ENCODE measurements at places on chromosomes 11 and 22.

- no peak for DNase-seq
Observed at GRCh38 chr11:109012991-109013390, 348.1 kb downstream of the DDX10 start.

GRCh38 chr11:111193924-111194490 is 51.5 kb upstream of the POU2AF2 start:
- DNase-seq = no peak

DNA sequence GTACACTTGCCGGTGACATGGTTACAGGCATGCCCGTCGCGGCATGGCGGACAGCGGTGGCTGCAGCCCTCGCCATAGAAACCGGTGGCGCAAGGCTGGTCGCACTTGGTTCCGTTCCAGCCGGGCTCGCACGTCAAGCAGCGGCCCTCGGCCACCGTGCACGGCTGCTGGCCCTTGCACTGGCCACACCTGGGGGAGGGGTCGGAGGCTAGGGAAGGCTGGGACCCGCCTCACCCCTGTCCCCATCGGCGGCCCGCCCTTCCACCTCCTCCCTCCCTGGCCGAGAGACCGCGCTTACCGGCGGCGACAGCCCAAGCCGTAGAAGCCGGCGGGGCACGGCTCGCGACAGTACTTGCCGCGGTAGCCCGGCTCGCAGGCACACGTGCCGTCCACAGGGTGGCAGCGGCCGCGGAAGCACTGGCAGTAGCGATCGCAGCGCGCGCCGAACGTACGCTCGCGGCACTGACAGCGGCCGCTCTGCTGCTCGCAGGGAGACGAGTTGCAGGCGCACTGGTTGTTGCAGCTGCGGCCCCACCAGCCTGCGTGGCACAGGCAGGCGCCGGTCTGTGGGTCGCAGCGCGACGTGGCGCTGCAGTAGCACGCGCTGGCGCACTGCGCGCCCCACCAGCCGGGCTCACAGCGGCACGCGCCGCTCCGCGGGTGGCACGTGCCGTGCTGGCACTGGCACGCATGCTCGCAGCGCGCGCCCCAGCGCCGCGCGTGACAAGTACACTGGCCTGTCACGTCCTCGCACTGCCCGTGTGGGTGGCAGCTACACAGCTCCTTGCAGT is 6.7 kb downstream of the SCARF2 start:
- no peak for DNase-seq

- DNase-seq = no peak
Observed at GRCh38 chr22:23591201-23591791, 11.2 kb upstream of the IGLL1 start.

- DNase-seq = no peak
Observed at GRCh38 chr22:40627612-40628011, 8.9 kb downstream of the MRTFA start.

DNA sequence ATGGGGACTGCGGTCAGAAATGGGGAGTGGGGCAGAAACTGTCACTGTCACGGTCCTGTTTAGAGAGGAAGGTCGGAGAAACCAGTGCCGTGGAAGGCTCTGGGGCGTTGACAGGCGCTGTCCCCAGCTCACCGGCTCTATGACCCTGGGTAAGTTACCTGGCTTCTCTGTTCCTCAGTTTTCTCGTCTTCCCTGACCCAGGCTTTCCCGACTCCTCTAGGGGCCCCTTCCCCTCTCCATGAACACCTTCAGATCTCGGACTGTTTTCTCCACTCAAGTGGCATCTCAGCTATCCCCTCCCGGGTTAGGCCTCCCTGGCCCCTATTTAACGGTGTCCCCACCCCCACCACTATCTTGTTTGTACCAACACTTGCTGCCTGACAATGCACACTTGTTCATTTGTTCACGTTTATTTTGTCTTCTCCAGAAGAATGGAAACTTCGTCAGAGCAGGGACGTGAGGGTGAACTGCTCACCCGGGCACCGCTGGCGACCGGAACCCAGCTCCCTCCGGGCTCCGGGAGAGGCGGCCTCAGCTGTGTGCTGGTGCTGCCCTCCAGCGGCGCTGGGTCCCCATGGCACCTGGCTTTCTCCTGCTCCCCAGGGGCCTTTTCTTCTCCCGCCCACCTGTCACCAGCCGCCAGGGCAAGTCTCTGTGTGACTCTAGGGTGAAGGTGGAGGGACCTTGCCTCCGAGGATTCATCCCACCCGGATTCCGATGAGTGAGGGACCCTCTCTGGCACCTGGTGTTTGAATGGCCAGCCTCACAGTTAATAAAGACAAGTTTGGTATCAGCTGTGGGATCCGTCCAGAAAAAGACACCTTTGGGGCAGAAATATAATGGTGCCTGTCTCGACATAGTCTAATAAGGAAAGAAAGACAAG is 33.1 kb upstream of the SLC35C1 start:
- DNase-seq = peak; percentile 78

- no peak for DNase-seq
Observed at GRCh38 chr11:57917632-57918031, 106.0 kb upstream of the OR9Q1 start.

DNA sequence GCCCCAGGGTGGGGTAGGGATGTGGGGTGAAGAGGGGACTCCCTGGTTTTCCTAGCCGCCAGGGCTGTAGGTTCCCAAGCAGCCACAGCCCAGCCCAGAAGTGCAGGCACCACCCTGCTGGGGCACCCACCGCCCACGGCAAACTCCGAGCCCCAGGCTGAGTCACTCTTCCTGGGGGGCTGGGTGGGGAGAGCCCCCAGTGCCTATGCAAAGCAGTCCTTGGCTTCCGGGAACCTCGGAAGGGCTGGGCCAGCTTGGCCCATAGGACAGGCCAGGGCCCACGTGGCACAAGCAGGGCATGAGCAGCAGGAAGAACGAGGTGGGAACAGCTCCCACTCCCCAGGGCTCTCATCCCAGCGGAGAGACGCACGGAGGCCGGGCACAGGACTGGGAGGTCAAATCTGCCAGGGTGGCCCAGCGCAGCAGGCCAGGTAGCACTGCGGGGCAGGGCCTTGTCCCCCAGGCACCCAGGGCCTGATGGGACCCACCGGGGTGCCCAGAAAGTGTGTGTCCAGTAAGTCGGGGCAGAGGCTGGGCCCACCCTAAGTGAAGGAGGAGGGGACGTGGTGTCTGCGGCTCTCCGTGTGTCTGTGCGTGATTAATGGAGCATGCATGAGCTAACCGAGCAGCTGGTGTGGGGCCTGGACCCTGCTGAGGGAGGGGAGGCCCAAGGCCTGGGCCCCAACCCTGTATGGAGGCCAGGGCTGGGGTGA is 4.6 kb upstream of the IL17REL start:
- no peak for DNase-seq

GRCh38 chr22:41435560-41435959 is 11.0 kb downstream of the TOB2 start:
- no peak for DNase-seq

DNA sequence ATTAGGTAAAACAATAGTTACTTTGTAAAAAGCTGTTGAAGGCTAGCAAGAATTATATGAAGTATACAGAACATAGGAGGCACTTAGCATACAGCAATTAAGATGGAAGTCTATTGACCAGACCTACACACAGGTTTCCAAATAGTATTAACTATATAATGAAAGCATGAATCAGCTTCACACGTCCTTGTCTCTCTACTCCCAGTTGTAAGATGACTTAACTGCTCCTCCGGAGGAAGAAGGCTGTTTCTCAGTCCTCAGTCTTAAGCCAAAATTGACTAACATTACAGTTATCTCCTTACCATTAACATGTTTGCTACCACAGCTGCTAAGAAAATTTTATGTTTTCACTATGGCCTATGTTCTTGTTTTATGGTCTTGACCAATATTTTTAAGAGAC is 24.7 kb downstream of the SIK3 start:
- DNase-seq = no peak

DNA sequence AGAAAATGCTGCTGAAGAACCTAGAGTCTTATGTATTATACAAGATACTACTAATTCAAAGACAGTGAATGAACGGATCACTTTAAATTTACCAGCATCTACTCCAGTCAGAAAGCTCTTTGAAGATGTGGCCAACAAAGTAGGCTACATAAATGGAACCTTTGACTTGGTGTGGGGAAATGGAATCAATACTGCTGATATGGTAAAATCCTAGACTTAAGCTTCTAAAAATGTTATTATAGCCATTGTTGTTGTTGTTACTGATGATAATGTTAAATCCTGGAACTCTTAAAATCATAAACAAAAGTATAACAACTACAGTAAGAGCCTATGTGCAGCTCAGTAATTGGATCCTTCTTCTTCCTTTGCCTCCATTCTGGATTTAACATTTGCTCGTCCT is 38.4 kb downstream of the USP47 start:
- no peak for DNase-seq

- DNase-seq = no peak
Observed at GRCh38 chr11:63673579-63673978, 2.4 kb upstream of the ATL3 start.

- DNase-seq = no peak
Observed at GRCh38 chr22:16967453-16968217, 40.4 kb downstream of the GAB4 start.

DNA sequence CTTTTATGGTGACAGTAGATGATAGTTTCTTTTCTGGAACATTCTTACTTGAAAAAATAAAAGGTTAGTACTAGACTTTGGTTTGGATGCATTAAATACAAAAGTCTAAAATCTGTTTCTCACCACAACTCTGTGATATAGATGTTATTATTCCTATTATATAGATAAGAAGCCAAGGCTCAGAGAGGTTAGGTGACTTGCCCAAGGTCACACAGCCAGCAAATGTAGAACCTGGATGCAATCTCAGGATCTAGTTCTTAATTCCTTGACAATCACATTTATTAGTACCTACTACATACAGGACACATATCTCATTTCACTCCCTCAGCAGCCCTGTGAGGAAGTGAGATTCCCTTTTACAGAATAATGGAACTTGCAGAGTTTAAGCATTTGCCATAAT is 26.3 kb upstream of the SMCO4 start:
- DNase-seq = no peak

DNA sequence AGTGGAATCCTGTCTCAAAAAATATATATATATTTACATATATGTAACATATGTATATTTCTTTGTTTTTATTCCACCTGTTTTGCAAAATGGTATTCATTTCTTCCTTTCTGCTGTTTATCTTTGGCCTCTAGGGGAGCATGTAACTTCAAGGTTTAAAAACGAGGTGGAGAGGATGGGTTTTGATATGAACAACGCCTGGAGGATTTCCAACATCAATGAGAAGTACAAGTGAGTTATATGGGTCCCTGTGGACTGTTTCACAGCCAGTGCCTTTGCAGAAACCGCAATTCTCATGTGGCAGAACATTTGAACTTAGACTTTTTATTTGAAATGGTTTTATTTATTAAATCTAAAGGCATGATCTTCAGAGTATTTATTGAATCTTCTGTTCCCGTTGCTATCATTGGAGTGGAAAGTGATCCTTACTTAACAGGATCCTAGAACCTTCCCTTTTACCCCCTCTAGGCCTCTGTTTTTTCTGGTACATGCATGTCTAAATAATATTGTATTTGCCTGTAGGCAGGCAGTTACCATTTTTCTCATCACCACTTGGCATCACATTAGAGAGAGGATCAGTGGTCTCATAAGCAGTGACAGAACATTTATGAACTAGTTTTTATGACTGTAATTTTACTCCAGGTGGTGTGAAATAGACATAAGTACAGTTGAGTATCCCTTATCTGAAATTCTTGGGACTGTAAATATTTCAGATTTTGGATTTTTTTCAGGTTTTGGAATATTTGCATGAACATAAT is 81.5 kb upstream of the HORMAD2 start:
- DNase-seq = no peak

- no peak for DNase-seq
Observed at GRCh38 chr22:35322126-35322525, 22.4 kb downstream of the TOM1 start.

- no peak for DNase-seq
Observed at GRCh38 chr11:128853559-128853958, 13.5 kb downstream of the KCNJ1 start.

DNA sequence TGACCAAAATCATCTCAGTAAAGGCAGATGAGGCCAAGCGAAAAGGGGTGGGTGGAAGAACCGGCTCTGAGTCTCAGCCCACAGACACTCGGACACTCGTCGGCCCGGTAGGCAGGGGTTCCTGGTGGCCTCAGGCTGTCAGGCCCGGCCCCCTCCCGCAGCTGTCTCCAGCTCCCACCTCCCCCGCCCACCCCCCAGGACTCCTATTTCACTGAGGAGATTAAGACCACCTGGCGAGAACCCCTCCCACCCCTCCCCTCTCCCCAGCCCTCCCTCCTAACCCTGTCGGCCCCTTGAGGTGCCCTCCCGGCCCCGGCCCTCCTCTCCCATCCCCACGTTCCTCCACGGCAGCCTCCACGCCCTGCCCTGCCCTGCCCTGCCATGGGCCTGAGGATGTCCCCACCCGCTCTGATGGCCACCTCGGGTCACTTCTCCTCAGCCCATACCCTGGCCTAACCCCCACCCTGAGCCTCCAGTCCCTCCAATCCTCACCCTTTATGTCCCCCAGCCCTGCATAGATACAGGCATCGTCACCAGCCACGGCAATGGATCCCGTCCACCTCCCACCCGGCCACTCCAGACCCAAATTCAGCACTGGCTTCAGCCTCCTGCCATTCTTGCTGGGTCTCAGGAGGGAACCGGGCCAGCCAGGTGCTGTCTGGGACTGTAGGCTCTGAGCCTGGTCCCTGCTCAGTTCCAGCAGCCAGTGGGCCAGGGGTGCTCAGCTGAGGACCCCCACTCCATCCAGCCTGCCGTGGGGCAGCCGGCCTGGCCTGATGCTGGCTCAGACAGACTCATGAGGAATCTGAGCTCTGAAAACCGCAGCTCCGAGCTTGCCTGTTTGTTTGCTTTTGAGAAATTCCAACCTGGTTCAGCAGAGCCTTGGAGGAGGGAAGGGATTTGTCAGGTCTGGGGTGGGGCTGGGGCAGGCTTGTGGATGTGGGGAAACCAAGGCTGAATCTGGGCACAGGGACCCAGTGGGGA is 9.8 kb upstream of the TBX1 start:
- no peak for DNase-seq

- no peak for DNase-seq
Observed at GRCh38 chr11:7489376-7489775, 4.1 kb downstream of the OLFML1 start.

All from NCI-H774 (cell line).